GM12892 (cell line): ENCODE measurements at places on chromosomes 5 and 9.

GRCh38 chr5:172715931-172716682 lies 54.9 kb downstream of the DUSP1 start:
- no peak for DNase-seq

- no peak for DNase-seq
These were observed 223.4 kb downstream of the NPR3 start for GRCh38 chr5:32934529-32934928.

DNA sequence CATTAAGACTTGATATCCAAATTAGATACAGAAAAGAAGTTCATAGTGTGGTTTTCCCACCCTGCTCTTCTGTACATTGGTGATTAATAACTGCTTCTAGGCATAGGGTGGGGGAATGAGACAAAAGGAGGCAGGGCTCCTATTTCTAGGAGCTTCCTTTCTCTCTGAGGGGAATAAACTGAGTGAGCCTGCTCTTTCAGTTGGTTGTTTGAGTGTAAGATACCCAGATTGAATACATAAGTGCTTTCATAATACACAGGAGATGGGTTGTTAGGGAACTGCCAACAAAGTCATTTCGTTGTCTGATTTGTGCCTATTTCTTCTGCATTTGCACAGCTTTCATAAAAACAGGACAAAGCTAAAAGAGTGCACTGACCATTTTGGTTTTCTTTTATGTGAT lies 48.9 kb upstream of the TTC23L start:
- DNase-seq, result no peak

- no peak for DNase-seq
These were observed 4.0 kb downstream of the GFI1B start for GRCh38 chr9:132982458-132982857.

DNA sequence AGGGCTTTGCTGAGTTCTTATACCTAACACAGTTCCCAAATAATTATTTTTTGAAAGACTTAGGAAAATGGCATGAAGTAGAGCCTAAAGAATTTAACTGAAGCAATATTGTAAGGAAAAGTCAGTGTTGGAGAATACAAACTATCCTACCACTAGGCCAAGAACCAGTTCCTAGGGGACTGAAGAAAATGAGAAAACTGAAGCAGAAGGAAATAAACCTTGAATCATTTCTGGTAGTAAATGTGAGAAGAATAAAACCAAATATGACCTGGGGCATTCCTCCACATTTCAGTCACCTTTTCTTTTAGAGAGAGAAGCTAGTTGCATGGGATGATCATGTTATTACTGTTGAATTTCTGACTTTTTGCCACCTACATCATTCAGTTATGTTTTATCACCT lies 1393.9 kb upstream of the C9orf72 start:
- no peak for DNase-seq

DNA sequence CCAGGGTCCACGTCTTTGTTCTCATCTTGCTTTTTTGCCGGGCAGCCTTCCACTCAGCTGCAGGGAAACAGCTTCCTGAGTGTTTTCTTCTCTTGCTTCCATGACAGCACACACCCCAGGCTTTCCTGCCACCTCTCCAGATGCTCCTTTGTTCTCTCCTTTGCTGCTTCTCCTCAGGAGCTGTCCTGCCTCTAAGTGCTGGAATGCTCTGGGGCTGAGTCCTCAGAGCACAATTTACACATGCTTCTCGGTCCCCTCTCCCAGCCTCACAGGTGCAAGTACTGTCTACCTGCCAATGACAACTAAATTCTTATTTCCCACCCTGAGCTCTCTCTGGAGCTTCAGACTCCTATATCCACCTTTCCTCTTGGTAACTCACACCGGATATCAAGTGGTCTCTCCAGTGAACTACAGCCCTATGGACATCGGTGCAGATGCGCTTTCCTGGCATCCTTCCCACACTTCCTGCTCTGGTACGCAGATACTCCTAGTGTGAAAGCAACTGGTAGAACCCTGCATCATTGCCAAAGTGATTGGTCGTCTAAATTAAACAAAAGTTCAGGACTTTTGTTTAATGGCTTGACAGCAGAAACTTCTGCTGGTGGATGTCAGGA lies 13.4 kb upstream of the ACSL6 start:
- DNase-seq, result no peak

DNA sequence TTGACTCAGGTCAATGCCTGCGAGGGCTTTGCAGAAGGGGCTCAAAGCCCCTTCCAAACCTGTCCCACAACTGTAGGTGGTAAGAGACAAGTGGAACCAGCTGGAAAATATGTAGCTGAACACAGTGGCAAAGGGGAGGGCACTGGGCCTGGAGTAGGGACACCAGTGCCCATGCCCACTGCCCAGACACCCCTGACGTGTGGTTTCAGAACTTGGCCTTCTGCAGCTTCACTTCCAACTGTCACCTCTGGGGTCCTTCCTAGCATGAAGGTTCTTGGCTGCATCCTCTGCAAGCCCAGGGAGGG lies 233.1 kb upstream of the IRX1 start:
- DNase-seq, result no peak

- DNase-seq, result no peak
These were observed 15.6 kb downstream of the SPARC start for GRCh38 chr5:151670953-151671636.

GRCh38 chr9:125255781-125256391 lies 5.7 kb upstream of the GAPVD1 start:
- no peak for DNase-seq

GRCh38 chr9:72596451-72597180 lies 75.2 kb downstream of the TMC1 start:
- no peak for DNase-seq

GRCh38 chr5:146656703-146657102 lies 140.7 kb upstream of the GPR151 start:
- DNase-seq, result no peak

DNA sequence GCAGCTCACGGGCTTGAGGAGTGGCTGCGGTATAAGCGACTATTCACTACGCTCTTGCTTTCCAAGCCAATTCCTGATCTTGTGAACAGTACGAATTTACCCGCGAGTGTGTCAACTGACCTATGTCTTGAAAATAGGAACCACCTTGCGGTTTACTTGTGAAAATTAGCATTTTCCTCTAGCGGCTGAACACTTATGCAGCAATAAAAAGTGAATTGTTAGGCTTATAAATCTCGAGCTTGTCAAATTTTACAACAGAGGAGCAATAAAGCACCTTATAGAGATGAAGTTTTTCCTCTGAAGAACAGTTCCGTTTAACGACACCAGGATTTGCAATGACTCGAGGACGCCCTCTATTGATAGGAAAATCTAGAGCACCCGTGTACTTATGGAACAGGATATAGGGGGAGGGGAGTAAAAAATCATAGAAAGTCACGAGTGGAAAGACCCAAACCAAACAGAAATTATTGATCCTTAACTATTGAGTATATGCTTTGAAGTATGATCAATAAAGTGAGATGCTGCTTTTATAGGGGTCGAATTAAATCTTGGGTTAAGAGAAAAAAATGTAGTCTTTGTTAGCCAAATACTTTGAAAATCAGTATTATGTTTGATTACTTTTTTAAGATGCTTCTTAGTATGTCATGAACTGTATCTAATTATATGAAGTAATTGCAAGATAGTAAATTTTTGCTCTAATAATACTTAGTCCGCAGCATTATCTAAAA lies 1.9 kb upstream of the RGMB start:
- peak; percentile 25 for DNase-seq

- DNase-seq, result no peak
These were observed 675.6 kb downstream of the BRINP1 start for GRCh38 chr9:118693645-118694044.

DNA sequence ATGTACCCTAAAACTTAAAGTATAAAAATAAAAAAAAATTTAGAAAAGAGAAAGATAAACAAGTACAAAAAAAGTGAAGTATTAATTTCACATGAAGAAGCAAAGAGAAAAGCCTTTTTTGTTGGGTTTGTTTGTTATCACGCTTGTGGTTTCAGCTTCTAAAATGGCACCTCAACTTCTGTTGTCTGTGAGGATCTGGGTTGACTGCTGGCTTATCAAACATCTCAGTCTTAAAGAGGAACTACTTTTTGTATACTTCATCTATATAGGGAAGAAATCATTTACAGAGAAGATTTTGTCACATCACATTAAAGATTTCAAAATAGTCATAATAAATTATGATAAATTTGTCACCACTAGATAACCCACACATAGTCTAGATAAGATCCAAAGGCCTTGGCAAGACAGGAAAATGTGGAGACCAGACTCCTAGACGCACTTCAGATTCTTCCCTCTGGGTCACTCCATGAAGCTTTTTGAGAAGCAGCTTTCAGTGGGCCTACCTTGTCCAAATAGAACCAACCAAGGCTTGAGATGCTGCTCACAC lies 8.8 kb upstream of the ADGRV1 start:
- DNase-seq, result no peak

DNA sequence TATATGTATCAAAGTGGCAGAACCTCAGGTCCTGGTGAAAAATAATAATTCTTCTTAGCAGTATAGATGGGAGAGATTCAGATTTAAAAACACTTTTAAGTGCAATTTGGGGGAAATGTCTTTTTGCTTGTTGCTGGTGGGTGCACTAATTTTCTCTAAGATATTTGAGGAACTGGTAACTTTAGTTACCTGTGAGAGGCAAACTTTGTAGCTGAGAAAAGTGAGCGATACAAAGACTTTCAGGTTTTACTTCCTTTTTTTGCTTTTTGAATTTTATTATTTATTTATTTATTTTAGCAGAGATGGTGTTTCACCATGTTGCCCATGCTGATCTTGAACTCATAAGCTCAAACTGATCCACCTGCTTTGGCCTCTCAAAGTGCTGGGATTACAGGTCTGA lies 303.1 kb upstream of the PTGER4 start:
- DNase-seq, result no peak

- DNase-seq, result no peak
These were observed 21.2 kb downstream of the PTGES2 start for GRCh38 chr9:128106181-128106939.

GRCh38 chr5:72955143-72955767 lies 586 bp upstream of the FCHO2 start:
- peak; percentile 19 for DNase-seq

DNA sequence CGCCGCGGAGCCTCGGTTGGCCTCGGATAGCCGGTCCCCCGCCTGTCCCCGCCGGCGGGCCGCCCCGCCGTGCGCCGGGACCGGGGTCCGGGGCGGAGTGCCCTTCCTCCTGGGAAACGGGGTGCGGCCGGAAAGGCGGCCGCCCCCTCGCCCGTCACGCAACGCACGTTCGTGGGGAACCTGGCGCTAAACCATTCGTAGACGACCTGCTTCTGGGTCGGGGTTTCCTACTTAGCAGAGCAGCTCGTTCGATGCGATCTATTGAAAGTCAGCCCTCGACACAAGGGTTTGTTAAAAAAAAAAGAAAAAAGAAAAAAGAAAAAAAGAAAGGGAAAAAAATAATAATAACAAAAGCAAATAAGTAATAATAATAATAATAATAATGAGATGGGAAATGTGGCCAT lies 112.8 kb downstream of the GCNT1 start:
- DNase-seq, result no peak

DNA sequence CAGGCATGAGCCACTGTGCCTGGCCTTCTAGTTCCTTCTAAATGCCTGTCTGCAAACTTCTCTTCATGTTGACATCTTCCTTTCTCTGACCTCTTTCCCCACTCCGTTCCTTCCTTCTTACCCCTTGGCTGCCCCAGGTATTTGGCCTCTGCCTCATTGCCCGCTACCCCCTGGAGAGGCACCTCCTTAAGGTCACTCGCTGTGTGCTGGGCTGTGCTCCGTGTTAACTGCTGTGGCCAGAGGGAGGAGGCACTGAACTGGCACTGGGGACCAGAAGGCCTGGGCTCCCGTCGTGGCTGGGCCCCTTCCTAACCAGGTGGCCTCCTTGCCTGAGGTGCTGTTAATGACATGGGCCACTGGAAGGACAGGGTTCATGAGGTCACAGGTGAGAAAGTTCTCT lies 39.4 kb downstream of the LAMC3 start:
- DNase-seq, result no peak

- no peak for DNase-seq
These were observed 61.7 kb upstream of the PLPP6 start for GRCh38 chr9:4600368-4600767.

GRCh38 chr5:170056561-170057267 lies 49.0 kb upstream of the FOXI1 start:
- no peak for DNase-seq

DNA sequence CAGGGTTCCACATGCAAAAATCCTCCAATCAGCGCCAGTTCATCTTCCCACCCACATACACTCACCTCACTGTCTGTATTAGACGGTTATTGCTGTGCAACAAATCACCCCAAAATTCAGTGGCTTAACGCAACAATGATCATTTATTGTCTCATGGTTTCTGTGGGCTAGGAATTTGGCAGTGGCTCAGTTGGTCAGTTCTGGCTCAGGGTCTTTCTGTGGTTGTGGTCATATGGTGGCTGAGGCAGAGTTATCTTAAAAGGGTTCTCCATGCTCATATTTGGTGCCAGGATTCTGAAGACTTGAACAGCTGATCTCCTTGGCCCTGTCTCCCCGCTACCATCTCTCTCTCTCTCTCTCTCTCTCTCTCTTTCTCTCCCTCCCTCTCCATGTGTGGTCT lies 12.9 kb downstream of the ZNF618 start:
- DNase-seq, result no peak

DNA sequence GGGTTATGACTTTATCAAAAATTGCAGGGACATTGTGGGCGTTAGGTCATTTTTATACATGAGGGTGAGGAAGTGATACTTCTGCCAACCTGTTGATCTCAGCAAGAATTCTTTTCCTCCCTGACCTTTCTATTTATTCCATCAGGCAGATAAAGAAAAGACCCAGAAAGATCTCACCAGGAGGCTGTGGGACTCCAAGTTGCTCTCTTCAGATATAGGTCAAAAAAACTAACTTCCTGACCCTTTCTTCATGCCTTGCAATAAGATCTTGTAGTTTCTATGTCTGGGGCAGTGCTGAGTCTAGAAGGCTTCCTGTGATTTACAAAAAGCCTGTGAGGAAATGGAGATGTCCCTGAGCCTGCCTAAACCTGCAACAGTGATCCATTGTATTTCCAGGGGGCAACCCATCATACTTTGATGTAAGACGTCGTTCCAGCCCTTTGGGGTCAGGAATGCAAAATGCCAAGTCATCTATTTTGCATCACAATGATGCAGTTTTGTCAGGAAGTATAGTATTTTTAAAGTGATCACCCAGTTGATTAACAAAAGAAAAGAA lies 22.0 kb upstream of the PIK3R1 start:
- DNase-seq, result no peak

DNA sequence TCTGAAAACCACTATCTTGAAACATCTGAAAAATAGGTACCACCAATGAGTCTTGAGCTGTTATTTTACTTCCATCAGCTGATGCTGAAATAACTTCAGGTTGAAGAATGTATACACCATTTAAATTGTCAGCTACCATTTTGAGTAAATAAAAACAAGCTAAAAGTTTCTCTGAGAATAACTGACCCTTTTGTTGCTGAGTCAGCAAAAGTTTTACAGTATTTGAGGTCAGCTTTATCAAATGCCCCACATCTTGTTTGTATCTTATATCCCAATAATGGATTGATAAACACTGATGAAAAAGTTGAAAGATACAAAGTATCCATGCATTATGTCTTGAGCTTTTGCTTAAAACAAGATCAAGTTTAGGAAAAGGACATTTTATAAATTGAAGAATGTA lies 22.8 kb downstream of the CPLANE1 start:
- DNase-seq, result no peak
